Pancreas (tissue), 10 donors: ENCODE measurements at places on chromosomes 1 and 21. TPM values are rescaled to one million over a fixed set of nuclear protein-coding genes. Genes with fewer than 3 reads are reported as not detected.

DNA sequence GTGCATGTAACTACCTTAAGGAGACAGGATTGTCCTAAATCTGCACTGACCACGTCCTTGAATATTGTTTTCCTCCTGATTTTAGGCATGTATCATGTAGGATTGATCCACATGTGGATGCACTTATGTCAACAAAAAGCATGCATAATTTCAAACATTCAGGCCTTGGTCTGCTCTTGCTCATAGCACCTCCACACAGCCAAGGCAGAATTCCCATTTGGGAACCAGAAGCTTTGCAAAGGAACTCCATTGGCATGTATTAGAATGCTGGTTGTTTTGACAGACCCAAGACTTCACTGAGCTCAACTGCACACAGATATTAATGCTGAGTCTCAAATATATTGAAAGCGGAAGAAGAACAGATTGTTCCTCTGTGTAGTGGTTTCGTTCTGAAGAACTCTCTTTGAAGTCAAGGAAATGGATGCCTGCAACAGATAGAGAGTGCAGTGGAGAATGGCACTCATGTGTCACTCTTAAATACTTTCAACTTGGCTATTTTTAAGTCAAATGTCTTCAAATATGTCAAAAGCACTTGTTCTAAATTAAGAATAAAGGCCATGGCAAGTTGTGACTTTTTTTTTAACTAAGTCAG lies 387.6 kb downstream of the LTN1 start:
- H3K36me3 ChIP-seq, result no peaks in the 10 kb centered on the region
- no peaks in the 10 kb centered on the region for H3K27me3 ChIP-seq
- H3K4me3 ChIP-seq, result no peak overlapping the region
- DNase-seq, result no peak
- H3K27ac ChIP-seq, result no peak overlapping the region

- no peaks in the 10 kb centered on the region for H3K27me3 ChIP-seq
- H3K36me3 ChIP-seq, result no peaks in the 10 kb centered on the region
- peak overlapping the region; percentile 65 for H3K27ac ChIP-seq
- H3K4me3 ChIP-seq, result no peak overlapping the region
- no peak for DNase-seq
Observed at GRCh38 chr1:3350506-3351261, 103.8 kb upstream of the ARHGEF16 start.

DNA sequence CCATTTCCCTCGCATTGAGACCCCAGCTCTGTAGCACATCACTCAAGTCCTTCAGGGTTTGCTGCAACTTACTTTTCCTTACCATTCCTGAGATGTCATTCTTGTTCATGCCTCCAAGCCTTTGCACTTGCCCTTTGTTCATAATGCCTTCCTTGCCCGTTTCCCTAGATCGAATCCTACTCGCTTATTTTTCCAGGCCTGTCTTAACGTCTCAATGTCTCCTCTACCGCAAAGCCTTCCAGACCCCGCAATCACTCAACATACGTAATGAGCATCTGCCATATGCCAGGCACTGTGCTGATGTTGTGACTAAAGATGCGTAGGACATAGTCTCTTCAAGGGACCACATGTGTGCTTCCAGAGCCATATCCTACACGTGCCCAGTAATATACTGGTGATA lies 31.1 kb upstream of the CNIH3 start:
- no peaks in the 10 kb centered on the region for H3K27me3 ChIP-seq
- H3K4me1 ChIP-seq, result peaks cover 6% of the 10 kb centered on the region
- no peaks in the 10 kb centered on the region for H3K36me3 ChIP-seq
- no peak overlapping the region for H3K4me3 ChIP-seq
- DNase-seq, result no peak

DNA sequence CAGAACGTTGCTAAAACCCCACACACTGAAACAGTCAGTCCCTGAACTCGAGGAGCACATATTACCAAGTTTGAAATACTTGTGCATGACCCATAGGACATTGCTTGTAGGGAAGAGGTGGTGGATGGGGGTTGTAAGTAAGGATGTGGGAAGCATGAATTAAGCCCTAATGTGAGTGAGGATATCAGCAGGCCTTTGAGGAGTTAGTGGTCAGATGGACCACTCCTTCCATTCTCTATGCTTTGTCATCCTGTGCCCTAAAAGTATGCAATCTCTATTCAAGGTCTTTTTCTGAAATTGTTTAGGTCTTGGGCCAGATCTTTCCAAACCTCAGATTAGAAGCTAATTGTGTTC lies 70.9 kb upstream of the SAMSN1 start:
- H3K27me3 ChIP-seq, result no peaks in the 10 kb centered on the region
- no peak overlapping the region for H3K4me3 ChIP-seq
- H3K36me3 ChIP-seq, result no peaks in the 10 kb centered on the region
- H3K4me1 ChIP-seq, result no peaks in the 10 kb centered on the region
- H3K27ac ChIP-seq, result no peak overlapping the region

The TCHHL1 gene
- not detected for total RNA-seq

The HSD3B2 gene
- total RNA-seq, result not detected

The AMY2A gene
- total RNA-seq, result 9,792 TPM

The GART gene
- 20.6 TPM for total RNA-seq
